Activated CD8-positive, alpha-beta T cell treated with anti-CD3 and anti-CD28 coated beads, Interleukin-2, amount 10 ng/mL, durations not matched to agents 7 days and 5 days (primary cell): ENCODE measurements at places on chromosomes 12 and 14. TPM values are rescaled to one million over a fixed set of nuclear protein-coding genes. Genes with fewer than 3 reads are reported as not detected.

GRCh38 chr14:101824339-101824727, 62.8 kb downstream of the PPP2R5C start:
- DNase-seq, result no peak

PRR4 gene
- total RNA-seq, result 1.3 TPM

AREL1 gene
- total RNA-seq, result 44.1 TPM

FLVCR2 gene
- total RNA-seq, result 0.79 TPM

- no peak for DNase-seq
These were observed 414 bp downstream of the UNC79 start for GRCh38 chr14:93431036-93431670.

DNA sequence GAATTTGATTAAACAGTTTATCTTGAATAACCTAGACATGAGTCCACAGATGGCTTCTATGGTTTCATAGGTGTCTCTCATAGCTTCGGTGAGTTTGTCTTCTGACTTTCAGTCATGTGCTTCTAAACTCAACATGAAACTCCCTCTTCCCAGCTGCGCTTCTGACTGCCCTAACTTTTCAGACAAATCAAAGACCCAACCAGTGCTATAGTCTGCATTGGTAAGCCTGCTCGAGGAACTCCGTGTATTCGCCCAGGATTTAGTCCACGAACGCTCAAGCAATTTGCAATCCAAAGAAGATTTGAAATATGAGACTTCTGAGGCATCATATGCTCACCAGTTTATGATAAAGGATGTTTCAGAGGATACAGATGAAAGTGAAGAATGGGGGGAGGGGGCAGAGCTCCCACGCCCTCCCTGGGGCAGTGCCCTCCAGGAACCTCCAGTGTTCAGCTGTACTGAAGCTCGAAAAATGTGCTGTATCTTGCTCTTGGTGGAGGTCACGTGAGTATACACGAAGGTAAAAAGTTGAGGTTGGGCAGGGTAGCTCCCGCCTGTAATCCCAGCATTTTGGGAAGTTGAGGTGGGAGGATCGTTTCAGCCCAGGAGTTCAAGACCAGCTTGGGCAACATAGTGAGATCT, 5.2 kb upstream of the RILPL2 start:
- DNase-seq, result no peak

- DNase-seq, result no peak
These were observed 241.6 kb downstream of the LRIG3 start for GRCh38 chr12:58678753-58679152.

DNA sequence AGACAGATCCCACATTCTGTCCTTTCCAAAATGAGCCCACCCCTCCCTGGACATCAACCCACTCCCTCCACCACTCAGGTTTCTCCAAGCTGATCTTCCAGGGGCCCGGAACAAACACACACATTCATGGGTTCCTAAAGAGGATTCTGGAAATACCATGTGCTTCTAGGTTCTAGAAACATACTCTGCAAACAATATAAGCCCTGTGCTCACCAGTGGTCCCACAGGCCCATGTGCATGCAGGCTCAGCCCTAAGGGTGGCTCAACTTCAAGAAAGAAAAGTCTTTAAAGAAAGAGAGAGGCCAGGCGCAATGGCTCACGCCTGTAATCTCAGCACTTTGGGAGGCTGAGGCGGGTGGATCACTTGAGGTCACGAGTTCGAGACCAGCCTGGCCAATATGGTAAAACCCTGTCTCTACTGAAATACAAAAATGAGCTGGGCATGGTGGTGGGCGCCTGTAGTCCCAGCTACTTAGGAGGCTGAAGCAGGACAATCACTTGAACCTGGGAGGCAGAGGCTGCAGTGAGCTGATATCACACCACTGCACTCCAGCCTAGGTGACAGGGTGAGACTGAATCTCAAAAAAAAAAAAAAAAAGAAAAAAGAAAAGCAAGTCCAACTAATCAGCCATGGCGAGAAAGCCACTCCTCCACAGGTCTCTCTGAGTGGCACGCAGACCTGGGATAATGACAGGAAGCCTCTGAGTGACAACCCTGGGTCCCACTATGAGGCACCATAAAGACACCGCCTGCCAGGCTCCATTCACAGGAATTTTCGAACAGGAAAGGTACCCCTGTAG, 59.5 kb upstream of the PNMA1 start:
- DNase-seq, result no peak

GRCh38 chr12:46266382-46266791, 2.5 kb downstream of the SLC38A1 start:
- peak; percentile 58 for DNase-seq

GRCh38 chr12:64603183-64603841, 7.0 kb upstream of the RASSF3 start:
- no peak for DNase-seq

- DNase-seq, result no peak
These were observed 204.8 kb downstream of the ITPR2 start for GRCh38 chr12:26628234-26628633.

LRRK2 gene
- 0.10 TPM for total RNA-seq

SLC6A13 gene
- 0.26 TPM for total RNA-seq

TMEM19 gene
- 23.9 TPM for total RNA-seq

BCL11B gene
- 68.6 TPM for total RNA-seq

GRCh38 chr12:77064896-77065360, 441 bp downstream of the E2F7 start:
- DNase-seq, result no peak

ATP5F1B gene
- total RNA-seq, result 680 TPM

DNA sequence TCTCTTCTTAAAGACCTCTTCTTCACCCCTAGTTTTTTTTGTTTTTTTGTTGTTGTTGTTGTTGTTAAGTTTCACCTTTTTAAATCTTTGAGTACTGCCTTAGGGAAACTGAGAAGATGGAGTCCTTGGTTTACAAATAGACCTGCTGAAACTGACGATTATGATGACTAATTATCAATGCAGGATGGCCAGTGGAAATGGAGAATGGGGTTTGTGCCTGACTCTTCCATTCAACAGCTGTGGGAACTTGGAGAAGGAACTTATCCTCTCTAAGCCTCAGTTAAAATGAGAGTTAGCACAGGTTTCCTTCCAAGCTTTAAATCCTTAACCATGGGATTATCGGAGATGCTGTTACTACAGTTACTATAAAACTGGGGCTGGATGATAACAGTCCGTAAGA, 66.7 kb upstream of the PNMA1 start:
- DNase-seq, result no peak
